HuH-7.5 (cell line): ENCODE measurements at places on chromosomes 3 and 15.

GRCh38 chr3:130093741-130094391 lies 12.2 kb downstream of the ALG1L2 start:
- DNase-seq = no peak

DNA sequence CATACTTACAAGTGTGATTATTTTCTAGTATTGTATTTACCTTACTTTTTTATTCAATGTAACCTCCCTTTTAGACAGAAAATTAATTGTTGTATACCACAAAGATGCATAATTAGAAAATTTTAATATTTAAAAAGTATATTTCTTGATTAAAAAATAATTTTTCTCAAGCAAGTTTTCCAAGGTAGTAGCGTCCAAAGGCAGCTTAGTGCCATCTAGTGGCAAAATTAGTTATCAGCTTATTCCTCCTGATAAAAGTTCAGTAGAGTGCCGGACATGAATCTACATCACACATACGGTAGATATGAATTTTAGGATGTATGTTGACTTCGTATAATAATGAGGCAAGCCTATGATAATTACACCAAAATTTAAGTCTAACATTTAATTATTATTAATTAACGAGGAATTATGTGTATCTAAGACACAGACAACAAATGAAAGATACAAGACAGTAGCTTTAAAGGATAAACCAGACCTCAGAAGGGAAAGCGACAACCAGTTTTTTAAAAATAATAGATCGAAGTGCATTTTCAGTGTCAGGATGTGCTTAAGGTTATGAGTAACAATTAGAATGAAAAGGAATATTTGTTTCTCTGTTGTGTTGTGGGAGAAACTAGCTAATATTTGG lies 405.9 kb downstream of the ROBO1 start:
- DNase-seq = peak; percentile 1

DNA sequence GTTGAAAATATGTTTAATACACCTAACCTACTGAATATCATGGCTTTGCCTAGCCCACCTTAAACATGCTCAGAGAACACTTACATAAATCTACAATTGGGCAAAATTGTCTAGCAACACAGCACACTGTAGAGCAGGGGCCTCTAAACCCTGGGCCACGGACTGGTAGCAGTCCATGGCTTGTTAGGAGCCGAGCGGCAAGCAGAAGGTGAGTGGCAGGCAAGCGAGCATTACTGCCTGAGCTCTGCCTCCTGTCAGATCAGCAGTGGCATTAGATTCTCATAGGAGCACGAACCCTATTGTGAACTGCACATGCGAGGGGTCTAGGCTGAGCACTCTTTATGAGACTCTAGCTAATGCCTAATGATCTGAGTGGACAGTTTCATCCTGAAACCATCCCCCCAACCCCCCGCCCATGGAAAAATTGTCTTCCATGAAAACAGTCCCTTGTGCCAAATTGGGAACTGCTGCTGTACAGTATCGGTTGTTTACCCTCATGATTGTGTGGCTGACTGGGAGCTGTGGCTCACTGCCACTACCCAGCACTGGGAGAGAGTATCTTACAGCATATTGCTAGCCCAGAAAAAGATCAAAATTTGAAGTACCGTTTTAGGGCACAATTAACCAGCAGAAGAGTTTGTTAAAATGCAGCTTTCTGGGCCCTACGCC lies 26.1 kb downstream of the CMSS1 start:
- DNase-seq = no peak

GRCh38 chr15:77502379-77503095 lies 81.8 kb downstream of the HMG20A start:
- no peak for DNase-seq

DNA sequence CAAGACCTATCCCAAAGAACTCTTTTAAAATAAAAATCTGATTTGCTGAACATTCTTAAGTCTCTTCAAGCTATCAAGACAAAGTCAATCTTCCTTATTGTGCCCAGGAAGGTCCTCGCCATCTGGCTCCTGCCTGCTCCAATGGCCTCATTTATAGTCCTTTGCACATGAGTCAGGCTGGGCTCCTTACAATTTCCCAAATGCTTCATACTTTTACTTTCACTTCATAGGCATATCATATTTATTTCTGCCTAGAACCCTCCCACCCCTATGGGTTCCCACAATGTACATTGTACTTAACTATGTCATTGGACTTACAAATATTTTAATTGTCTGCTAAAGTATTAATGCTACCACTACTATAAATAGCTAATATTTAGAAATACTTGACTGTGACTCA lies 9.1 kb downstream of the THRB start:
- no peak for DNase-seq

- no peak for DNase-seq
Measured at GRCh38 chr15:67127965-67128364, 62.6 kb downstream of the SMAD3 start.

DNA sequence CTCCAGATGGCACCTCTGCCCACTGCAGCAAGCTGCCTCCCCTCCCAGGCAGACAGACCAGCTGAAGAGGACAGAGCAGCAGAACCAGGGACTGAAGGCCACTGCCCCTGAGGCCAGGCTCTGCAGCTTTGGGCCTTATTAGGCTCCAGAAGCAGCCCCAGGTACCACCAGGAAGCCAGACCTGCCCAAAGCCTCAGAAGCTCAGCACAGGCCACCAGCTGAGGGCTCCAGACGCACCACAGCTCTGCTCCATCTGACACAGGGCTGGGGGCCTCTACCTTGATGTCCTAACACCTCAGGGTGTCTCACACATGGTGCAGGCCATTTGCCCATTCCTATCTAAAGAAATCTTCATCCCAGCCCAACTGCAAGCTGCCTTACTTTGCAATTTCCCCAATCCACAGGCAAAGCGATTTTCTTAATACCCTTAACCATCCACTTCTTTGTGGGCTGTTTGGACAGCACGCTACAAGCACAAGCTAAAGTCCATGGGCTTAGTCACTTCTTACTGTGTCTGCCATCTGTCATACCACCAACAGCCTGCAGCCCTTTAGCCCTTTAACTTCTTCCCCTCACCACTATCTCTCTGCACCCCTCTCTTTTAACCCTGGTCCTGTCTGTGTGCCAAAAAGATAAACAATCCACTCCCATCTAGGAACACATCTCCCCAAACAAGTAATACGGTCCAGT lies 112.1 kb downstream of the IQSEC1 start:
- no peak for DNase-seq

- no peak for DNase-seq
Measured at GRCh38 chr15:89790206-89790605, 14.1 kb downstream of the MESP2 start.

DNA sequence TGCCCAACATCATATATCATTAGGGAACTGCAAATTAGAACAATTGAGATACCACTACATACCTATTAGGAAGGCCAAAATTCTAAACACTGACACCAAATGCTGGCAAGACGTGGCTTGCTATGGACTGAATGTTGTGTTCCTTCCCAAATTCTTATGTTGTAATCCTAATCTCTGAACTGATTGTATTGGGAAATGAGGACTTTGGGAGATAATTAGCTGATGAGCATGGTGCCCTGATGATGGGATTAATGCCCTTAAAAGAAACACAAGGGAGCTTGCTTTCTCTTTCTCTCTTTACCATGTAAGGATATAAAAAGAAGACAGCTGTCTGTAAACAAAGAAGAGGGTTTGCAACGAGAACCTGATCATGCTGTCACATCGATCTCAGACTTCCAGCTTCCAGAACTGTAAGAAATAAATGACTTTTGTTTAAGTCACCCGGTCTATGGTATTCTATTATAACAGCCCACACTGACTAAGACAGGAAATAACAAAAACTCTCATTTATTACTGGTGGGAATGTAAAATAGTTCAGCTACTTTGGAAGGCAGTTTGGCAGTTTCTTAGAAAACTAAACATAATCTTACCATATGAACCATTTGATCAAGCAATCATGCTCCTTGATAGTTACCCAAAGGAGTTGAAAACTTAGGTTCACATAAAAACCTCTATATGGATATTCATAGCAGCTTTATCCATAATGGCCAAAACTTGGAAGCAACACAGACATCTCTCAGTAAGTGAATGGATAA lies 458.3 kb upstream of the CBLB start:
- DNase-seq = no peak

DNA sequence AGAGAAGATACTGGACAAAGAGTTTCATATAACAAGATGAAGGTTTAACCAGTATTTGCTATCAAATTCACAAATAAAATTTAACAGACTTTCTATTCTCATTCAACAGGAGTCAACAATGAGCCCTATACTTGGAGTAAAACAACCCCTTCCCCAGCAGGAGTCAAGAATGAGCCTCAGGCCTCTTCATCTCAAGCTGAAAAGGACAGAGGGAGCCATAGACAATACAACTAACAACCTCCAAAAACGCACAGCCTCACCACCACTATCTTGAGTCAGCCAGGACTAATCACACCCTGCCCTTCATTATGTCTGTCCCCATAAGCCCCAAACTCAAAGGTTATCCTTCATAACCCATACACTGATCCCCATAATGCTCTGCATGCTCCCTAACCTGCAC lies 36.4 kb downstream of the ETFA start:
- no peak for DNase-seq

GRCh38 chr3:114404590-114404989 lies 110.8 kb downstream of the TIGIT start:
- no peak for DNase-seq

DNA sequence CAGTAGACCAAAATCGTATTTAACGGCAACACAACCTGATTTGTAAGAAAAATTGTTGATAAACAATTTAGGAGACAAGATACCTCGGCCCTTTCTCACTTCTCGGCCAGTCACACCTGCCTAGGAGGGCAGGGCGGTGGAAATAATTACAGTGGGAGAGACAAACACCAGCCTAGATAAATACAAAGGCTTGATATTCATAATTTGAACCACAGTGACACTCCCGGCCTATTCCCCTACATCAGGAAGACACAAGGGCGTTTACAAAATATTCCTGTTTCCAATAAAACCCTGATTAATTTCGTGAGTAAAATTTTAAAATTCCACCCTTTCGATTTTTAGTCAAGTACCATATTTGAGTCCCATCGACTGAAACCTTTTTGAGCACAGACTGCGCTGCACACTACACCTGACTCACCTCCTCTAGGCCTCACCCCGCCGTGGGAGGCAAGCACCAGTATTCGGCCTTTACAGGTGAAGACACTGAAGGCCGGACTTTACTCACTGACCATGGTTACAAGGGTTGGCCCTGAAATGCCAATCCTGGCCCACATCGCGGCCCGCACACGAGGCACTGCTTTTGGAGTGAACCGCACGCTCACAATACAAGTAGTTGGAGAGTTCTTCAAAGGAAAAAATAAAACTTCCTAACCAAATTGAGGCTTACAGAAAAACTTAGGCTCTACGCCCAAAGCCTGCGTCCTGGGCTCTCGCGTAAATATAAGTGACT lies 794 bp downstream of the ARPP19 start:
- DNase-seq = peak; percentile 28

DNA sequence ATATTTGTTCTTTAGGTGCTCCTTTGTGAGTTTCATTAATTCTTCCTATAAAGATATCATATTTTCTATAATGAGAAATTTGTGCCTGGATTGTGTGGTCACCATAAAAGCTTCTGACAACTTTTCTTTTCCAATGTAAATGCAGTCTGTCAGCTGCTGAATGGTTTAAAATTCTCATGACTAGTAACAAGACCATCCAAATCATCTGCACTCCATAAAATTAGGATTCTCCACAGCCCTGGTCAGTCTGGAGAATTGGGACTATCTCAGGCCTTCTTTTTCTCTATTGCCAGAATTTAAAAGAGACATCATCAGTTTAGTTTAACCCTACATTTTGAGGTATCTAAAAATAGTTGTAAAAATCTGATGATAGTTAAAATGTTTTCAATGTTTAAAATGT lies 180.9 kb downstream of the DTWD1 start:
- no peak for DNase-seq

DNA sequence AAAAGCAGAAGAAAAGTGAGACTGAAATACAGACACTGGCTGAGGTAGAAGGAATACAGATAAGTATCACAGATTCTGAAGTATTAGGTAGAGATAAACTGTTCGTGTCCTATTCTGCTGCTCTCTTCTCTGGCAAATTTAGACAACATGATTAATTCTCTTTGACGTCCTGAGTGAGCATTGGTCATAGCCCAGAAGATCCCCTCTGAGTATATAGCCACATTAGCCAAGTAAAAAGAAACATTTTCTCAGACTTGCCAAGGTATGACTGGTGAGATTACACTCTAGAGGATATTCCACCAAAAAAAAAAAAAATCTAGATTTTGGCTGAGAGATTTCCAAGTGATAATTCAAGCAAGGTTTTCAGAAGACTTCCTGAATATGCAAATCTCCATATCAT lies 111.4 kb upstream of the ALCAM start:
- DNase-seq = no peak

DNA sequence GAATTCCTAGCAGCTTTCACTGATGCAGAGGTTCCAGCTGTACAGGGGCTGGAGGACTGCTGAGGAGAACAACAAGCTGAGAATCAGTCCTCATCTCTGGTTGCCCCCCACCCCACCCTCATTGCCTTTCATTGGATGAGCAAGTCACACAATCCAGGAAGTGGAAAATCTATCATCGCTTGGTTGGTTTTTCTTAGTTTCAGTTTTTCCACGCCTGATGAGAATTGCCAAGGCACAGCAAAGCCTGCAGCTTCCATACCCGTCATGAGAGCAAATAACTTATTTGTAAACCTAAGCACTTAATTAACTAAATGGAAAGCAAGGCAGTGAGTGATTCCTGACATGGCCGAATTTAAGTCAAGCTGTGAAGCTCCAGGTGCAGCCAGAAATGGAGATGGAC lies 21.4 kb upstream of the LIPC start:
- no peak for DNase-seq

DNA sequence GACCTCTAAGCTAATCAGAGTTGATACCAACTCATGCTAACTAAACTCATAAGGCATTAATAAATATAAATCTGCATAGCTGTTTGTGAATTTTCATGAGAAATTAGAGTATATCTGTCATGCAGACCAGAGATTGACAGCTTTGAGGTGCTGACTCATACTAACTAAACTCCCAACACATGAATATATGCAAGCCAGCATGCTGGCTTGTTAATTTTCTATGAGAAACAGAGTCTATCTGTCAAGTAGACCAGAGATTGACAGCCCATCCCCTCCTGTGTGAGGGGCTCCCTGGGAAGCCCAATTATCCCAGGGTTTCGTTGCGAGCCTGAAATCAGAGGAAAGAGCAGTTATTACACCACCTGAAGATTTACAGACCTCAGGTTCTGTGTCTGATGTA lies 69.3 kb downstream of the CD47 start:
- DNase-seq = no peak

- no peak for DNase-seq
Measured at GRCh38 chr15:75738014-75738646, 25.5 kb upstream of the CSPG4 start.

DNA sequence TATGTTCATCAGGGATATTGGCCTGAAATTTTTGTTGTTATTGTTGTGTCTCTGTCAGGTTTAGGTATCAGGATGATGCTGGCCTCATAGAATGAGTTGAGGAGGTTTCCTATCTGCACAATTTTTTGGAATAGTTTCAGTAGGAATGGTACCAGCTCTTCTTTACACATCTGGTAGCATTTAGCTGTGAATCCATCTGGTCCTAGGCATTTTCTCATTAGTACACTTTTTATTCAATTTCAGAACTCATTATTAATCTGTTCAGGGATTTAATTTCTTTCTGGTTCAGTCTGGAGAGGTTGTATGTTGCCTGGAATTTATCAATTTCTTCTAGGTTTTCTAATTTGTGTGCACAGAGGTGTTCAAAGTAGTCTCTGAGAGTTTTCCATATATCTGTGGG lies 57.0 kb downstream of the STRIT1 start:
- no peak for DNase-seq
